ENCODE measurements at places on chromosomes 3 and 15. TPM values are rescaled to one million over a fixed set of nuclear protein-coding genes. Genes with fewer than 3 reads are reported as not detected.

TUSC7 gene
- total RNA-seq, result not detected

AHSG gene
- 1.1 TPM for total RNA-seq

GRCh38 chr3:159032311-159032710 lies 230.5 kb downstream of the MFSD1 start:
- no peak for DNase-seq

- no peak for DNase-seq
Observed at GRCh38 chr3:134810052-134810435, 15.0 kb downstream of the EPHB1 start.
